GF-D8 (cell line): ENCODE measurements at places on chromosomes 11 and 22.

- DNase-seq = no peak
These were observed 59.6 kb upstream of the PPARA start for GRCh38 chr22:46090631-46091201.

DNA sequence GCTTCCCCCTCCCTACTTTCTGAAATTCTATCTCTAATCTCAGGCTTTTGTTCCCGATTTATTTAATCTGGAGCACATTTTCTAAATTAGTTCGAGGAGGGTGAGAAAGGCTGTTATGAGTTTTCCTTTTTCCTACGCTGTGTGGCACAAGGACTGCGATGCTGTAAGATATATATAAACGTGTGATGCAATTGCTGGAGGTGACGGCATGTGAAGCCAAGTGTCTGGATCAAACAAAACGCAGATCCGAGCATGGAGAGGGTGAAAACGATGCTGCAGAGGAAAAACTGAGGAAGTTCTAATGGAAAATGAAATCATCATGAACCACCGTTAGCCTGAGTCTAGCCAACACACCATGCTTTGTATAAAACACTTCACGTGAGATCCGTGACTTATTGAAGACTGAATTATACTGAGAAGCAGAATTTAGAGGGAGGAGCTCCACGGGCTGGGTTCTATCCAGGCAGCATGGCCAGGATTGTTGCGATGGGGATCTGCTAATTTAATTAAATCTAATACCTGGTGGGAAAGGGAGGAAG is 4.4 kb downstream of the PKNOX2 start:
- no peak for DNase-seq

- DNase-seq = no peak
These were observed 46.6 kb downstream of the MTMR2 start for GRCh38 chr11:95877291-95877690.

- no peak for DNase-seq
These were observed 28.6 kb downstream of the LRRC32 start for GRCh38 chr11:76641905-76642304.

DNA sequence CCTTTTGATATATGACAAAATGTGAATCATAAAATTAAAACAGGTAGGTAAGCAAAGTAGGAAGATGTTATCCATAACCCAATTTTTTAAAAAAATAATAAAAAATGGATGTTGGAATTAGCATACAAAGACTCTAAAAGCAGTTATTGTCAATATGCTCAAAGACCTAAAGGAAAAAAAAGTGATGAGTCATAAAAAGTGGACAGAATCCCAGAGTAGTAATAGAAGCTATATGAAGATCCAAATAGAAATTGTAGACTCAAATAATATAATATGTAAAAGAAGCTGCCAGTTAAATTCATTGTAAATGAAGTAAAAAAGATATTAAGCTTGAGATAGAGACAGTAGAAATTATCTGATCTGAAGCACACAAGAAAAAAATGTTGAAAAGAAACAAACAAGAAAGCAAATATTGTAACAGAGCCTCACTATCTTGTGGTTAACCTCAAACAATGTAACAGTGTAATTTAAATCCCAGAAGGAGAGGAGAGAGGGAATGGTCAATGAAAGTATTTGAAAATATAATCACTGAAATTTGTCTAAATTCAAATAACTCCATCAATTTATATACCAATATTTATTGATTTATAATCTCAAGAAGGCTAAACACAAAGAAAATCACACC is 773.4 kb upstream of the RAG2 start:
- no peak for DNase-seq

DNA sequence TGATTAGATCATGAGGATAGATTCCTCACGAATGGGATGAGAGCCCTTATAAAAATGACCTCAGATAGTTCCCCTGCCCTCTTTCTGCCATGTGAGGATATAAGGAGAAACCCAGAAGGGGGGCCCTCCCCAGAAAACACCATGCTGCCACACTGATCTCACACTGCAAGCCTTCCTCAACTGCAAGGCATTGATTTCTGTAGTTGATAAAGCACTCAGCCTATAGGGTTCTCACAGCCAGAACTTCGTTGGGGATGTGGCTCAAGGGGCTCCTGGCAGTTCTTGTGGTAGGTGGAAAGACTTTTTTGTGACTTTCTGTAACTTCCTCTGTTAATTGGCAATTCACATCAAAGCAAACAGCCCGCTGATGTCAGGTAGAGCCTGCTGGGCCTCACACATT is 108.9 kb downstream of the CD44 start:
- DNase-seq = no peak

DNA sequence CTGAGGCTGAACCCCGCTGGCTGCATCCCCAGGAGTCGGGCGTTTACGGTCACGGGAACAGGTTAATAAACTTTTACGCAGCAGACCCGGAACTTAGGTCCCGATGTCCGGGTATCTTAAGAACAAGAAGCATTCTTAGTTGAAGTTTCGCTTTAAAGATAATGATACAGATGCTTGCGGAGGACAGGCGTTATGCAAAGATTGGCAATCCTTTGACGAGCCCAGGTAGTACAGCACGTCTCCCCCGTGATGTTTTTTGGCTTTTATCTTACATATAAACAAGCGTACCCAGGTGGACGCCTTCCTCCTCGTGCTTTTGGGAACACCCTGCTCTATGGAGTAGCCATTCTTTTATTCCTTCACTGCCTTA is 871 bp upstream of the TOLLIP start:
- DNase-seq = no peak

GRCh38 chr22:28344918-28345703 is 334.5 kb downstream of the TTC28 start:
- no peak for DNase-seq

DNA sequence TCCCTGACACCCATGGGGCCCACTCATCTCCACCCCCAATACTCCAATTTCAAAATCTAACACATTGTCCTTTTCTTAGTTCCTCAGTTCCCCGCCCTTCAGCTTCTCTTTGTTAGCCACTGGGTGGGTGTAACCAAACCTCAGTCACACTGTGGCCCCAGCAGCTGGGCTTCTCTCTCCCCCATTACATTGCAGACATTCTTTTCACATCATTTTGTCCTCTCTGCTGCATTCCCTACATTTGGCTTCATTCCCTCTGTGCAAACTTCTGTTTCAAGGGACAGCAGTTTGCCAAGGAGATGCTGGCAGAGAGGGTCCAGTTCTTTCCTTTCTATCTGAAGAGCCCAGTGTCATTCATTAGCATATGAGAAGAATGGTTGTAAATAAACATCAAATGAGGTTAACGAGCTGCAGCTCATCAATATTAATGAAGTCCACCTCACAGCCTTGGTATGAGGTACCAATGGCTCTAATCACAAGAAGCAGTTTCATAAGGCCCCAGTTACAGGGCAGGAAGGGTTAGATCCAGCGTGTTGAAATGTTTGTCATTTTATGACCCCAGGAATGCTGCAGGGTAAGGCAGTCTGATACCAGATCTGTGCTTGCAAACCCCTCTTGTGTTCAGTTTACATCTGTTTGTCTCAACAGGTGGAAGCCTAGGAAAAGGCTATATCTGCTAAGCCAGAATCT is 72.3 kb downstream of the ARFGAP2 start:
- DNase-seq = no peak

DNA sequence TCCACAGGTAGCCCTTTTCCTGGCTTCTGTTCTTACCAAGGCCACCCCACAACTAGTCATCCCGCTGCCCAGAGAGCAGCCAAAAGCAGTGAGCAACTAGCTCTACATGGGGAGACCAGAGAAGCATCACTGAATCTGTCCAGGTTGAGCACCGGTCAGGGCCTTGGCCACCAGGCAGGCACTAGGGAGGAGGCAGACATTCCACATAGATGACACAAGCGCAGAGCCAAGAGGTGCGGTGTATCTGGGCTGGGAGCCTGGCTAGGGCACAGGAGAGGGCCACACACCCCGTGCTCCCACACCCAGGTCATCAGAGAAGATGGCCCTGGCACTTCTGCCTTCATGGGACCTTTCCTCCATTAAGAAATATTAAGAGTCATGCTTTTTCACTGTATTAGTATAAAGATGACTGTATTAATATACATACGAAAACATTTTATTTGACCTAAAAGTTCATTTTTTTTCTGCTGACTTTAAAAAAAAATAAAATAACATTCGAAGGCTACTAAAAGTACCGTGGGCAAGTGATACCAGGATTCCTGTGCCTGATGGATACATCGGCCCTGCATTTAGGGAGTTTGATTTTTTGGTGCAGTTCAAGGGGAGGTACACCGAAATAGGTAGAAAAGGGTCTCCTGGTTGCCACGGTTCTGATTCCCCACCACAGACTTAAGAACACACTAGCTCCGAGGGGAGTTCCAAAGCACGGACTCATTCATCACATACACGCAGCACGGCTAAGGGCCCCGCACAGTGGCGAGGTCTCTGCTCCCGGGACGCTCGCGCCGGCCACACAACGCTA is 1.2 kb downstream of the DGCR2 start:
- no peak for DNase-seq

DNA sequence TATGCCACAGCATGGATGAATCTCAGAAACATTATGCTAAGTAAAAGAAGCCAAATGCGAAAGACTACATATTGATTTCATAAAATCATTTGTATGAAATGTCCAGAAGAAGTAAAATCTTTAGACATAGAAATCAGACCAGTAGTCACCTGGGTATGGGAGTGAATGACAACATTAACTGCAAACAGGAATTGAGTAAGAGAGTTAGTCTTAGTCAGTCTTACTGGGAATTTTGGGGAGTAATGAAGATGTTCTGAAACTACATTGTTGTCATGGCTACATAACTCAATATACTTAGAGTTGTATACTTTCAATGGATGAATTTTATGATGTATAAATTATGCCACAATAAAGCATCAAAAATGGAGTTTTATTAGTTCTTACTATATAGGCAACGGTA is 107.8 kb upstream of the CHORDC1 start:
- DNase-seq = no peak

- no peak for DNase-seq
These were observed 7.6 kb downstream of the MMP20 start for GRCh38 chr11:102617466-102618008.

DNA sequence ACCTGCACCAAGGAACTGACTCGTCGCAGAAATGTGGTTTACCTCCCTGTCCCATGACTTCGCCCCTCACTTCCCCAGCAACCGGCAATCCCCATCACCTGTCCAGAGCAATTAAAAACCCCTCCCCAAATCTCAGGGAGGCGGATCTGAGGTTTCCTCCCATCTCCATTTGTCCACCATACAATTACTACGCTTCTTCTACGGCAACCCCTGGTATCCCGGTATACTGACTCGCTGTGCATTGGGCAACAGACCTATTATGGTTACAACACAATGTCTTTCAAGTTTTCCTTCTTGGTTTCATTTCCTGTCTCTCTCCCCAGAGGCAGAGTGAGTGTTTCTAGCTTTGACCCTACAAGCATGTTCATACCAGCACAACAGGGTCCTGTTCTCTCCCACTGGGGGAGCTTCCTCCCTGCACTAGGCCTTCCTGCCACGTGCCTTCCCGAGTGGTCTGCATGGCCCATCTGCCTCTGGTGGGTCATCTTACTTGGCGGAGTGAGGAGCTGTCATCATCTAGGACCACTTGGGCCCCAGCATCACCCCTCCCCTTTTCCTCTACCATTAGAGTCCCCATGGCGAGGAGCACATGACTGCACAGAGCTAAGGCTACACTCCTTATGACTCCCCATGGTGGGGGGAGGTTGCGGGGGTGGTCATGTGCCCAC is 30.3 kb upstream of the NAP1L4 start:
- peak; percentile 42 for DNase-seq

GRCh38 chr11:109791337-109791736 is 301.9 kb upstream of the ZC3H12C start:
- DNase-seq = no peak

DNA sequence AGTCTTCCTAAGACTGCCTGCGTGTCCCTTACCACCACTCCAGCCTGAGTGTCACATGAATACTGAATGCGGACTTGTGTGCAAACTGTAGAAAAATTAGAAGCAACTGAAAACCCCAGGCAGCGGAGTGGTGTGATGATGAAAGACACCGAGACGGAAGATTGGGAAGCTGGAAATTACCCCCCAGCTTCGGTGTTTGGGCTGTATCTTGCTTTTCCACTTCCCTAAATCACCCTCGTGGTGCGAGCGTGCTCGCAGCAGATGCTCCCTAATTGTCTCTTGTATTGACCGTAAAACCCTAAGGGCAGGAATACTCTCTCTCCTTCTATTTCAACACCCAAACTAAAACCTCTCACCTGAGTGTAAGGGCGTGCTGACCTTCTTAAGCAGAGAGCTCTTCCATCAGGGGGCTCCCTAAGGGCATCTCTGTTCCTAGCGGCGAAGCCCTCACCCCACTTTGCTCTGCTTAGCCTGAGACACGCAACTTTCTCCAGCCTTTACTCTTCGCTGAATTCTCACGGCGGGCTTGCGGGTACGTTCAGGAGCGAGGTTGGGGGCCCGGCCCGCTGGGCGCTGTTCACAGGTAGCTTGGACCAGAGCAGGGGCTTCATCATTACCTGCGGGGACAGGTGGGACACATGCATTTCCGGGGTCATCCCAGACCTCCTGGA is 62.4 kb downstream of the CRYBB2 start:
- no peak for DNase-seq

DNA sequence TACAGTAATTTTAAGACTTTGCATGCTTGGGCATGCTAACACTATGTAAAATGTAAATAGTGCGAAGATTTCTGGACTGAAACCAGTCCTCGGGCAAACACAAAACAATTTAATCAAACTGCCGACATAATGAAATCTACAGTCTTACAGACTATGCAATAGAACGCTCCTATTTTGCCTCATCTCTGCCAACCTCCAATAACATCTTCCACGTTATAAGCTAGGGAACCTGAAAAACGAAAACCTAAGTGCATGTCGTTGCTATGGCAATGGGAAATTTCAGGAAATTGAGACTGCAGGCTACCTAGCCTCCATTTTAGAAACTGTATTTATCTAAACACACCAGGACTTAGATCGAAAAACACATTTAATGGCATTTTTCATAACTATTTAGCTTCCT is 1.1 kb downstream of the CSTF3 start:
- no peak for DNase-seq

DNA sequence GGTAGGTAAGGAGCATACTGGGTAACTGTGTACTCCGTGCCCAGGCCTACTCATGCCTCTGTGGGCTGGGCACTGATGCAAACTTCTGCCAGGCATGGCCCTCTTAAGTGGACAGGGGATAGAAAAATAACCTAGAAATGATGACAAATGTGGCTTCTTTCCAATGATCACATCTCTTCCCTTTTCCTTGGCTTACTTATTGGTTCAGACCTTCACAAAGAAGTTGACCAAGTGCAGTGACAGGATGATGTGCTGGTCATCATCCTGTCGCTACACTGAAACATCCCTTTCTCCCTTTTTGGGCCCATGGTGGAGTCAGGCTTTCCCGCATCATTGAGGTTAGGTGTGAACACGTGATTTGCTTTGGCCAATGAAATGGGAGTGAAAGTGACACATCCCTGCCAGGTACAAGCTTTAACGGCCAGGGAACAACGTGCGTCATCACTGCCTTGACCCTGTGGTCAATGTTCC is 31.8 kb upstream of the APOBEC3A start:
- no peak for DNase-seq

- no peak for DNase-seq
These were observed 2.4 kb downstream of the RASSF10 start for GRCh38 chr11:13011466-13012055.

DNA sequence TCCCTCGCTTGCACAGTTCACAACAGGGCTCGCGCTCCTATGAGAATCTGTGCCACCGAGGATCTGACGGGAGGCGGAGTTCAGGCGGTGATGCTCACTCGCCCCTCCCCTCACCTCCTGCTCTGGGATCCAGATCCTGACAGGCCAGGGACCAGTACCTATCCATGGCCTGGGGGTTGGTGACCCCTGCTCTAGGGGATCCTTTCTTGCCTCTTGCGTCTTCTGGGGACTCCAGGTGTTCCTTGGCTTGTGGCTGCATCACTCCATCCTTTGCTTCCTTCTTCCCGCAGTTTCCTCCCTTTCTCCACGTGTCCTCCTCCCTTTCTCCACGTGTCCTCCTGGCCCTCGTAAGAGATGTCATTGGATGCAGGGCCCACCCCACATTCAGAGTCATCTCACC is 30.6 kb upstream of the KRTAP5-7 start:
- DNase-seq = no peak
